Activated naive CD4-positive, alpha-beta T cell (primary cell): ENCODE measurements at places on chromosomes 6 and 20.

DNA sequence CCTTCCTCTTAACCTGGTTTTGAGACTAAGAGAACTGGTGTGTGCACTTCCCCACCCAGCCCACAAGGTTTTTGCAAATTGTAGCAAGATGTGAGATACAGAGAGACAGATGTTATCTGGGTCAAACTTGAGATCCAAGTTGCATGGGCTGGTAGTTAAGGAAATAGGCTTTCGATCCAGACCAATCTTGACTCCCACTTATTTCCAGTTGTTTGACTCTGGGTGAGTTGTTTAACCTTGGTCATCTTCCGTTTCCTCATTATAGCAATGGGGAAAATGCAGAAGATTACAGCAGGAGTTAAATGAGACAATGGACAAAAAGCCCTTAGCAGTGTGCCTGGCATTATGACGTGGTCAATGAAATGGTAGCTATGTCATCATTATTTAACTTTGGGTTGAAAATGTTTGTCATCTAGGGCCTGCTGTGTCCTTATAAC is 1.7 kb downstream of the SNX21 start:
- no peak for DNase-seq

GRCh38 chr6:157607317-157608109 is 215.5 kb upstream of the SNX9 start:
- DNase-seq = no peak

GRCh38 chr20:8790442-8791074 is 278.3 kb upstream of the PLCB4 start:
- DNase-seq = no peak

- DNase-seq = no peak
These were observed 92.8 kb upstream of the FAM184A start for GRCh38 chr6:119171088-119171841.

DNA sequence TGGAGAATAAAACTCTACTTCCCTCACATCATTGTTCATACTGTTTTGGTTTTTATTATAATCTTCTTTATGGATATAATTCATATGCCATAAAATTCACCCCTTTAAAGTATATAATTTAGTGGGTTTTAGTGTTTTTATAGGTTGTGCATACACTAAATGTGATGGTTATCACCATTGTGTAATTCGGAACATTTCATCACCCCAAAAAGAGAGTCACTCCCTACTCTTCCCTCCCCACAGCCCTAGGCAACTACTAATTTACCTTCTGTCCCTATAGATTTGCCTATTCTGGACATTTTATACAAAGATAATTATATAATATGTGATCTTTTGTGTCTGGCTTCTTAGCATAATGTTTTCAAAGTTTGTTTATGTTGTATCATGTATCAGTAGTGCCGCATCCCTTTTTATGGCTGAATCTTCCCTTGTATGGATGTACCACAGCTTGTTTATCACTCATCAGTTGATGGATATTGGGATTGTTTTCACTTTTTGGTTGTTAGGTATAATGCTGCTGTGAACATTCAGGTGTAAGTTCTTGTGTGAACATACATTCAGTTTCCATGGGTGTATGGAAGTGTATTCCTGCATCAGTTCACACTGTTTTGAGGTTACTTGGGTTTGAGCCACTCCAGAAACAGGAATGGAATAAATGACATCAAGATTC is 4.2 kb downstream of the TM9SF4 start:
- no peak for DNase-seq

GRCh38 chr6:132768051-132768517 is 10.4 kb upstream of the VNN2 start:
- no peak for DNase-seq

DNA sequence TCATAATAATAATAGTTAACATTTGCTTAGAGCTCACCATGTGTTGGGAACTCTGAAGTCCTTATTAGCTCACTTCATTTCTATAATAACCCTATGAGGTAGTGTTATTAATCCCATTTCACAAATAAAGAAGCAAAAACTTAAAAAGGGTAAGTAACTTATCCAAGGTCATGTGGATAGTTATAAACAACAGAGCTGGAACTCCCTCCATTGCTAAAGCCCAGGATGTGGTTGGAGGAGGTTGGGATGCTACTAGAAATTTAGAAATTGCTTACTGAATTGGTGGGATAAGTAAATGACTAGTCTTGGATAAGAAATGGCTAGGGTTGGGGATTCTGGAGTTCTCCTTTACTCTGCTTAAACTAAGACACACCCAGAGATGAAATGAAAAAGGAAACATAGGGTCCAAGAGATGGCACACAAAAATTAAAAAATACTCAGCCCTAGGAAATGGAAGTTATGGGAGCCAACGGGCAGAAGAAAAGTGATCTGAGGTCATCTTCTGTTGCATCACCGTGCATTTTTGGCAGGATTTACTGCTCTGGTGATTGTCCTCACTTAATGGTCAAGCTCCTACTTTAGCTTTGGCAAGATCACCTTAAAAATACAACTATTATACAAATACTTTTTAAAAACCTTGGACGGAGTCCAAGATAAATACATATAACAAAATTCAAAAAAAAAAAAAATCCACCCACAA is 7.7 kb upstream of the CLIC5 start:
- DNase-seq = no peak

- no peak for DNase-seq
These were observed 616.5 kb upstream of the CITED2 start for GRCh38 chr6:139990856-139991465.

DNA sequence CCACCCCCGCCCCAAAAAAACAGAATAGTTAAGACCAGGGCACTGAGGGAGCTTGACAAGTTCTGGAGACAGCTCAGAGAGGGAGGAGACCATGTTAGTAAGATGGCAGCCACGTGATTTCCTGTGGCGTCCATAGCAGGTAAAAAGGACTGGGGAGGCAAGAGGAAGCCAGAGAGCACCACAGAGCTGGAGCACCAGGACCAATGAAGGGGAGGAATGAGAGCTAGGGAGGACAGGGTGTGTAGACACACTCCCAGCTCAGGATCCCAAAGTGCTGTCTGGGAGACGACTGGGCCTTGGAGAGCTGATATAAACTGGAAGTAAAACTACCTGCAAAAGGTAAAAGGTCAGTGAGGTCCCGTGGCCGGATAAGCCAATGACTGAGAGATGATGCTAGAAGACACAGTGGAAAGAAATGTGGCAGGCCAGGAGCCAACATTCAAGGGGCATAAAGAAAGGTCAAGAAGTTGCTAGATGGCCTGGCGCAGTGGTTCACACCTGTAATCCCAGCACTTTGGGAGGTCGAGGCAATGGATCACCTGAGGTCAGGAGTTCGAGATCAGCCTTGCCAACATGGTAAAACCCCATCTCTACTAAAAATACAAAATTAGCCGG is 39.0 kb downstream of the SLC23A2 start:
- no peak for DNase-seq

DNA sequence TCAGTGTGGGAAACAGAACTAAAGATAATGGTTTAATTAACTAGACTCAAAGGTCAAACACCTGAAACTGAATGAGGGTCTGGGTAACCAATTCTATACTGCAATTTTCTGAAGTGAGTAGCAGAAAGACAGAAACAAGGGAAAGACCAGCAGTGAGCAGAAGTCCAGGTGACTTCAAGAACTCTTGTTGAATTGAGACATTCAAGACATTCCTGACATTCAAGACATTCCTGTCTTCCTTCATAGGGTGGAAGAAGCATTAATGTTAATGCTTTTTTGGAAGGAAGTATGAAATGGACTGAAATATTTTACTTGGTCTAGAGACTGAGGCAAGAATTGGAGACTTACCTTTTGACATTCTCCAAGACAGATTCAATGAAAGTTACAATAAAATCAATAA is 529.9 kb upstream of the MMS22L start:
- no peak for DNase-seq

GRCh38 chr6:31289788-31290187 is 17.9 kb upstream of the HLA-C start:
- DNase-seq = no peak

DNA sequence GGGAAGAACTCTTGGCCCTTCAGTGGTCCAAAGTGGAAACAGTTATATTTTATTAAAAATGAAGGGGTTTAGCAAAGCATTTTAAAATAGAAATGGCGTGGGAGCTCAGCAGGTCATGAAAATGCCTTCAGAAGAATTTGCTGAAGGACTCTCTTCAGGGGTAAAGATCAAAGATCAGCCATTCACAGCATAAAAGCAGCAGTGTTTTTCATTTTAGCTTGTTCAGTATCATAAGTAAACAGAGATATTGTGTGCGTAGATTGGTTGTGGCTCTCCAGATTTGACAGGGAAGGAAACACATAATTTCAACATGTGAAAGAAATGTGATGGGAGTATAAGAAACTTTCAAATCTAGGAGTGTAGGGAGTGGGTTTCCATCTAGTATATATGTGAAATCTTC is 519.2 kb upstream of the MAP3K7 start:
- no peak for DNase-seq
